ENCODE measurements at places on chromosomes 7 and 10. TPM values are rescaled to one million over a fixed set of nuclear protein-coding genes. Genes with fewer than 3 reads are reported as not detected.

GRCh38 chr7:29109358-29109757 lies 37.0 kb downstream of the CPVL start:
- no peaks in the 10 kb centered on the region for H3K27me3 ChIP-seq
- no peaks in the 10 kb centered on the region for H3K36me3 ChIP-seq
- no peak overlapping the region for H3K4me3 ChIP-seq
- no peaks in the 10 kb centered on the region for H3K4me1 ChIP-seq
- DNase-seq, result no peak

DNA sequence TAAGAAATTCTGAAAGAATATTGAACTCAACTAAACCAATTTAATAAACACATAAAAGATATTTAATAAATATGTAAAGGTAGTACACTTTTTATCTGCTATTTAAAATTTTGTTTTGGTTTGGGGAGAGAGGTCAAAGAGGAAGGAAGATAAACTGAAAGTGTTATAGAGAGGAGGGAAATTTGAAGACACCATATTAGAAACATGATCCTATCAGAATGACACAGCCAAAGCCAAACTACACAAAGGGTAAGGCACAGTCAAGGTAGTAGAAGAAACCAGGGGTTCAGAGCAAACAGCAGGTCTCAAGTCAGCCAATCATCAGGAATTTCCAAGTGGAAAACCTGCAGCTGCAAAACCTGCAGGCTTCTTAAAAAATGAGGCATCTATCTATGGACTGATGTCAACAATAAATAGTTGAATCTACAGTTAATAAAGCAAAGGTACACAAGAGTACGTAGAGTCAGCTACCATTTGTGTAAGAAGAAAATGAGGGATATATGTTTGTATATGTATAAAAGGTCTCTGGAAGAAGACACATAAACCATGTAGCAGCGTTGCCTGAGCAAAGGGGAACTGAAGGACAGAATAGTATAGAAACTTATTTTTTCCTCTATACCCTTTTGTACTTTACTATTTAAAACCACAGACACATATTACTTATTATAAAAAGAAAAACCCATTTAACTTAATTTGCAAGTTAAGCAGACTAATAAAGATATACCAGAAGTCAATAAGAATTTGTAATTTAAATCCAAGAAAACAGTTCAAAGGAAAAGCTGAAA lies 10.0 kb downstream of the ZNF800 start:
- H3K27me3 ChIP-seq, result no peaks in the 10 kb centered on the region
- H3K36me3 ChIP-seq, result peaks cover 30% of the 10 kb centered on the region
- no peak for DNase-seq
- H3K4me3 ChIP-seq, result no peak overlapping the region
- no peak overlapping the region for H3K27ac ChIP-seq
- peaks cover 23% of the 10 kb centered on the region for H3K4me1 ChIP-seq

CD36 gene
- total RNA-seq, result 149 TPM

DNA sequence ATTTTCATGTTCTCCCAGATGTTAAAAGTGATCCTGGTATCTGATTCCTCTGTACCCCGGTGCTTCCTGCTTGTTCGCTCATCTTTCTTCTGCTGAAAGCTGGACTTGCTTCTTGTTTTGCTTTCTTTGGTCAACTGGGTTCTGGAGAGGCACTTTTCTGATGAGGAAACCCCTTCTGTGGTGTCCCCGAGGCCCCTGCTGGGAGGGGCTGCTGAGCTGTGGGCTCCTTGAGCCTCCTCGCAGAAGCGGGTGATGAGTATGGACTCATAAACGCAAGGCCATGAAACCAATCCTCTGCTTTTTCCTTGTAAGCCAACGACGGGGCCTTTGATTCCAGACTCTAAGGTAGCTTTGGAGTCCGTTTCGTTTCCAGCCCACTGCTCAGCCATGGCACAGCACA lies 7.8 kb downstream of the WIPI2 start:
- H3K36me3 ChIP-seq, result peaks cover 8% of the 10 kb centered on the region
- H3K4me3 ChIP-seq, result no peak overlapping the region

- H3K27me3 ChIP-seq, result peaks cover 15% of the 10 kb centered on the region
- no peak overlapping the region for H3K27ac ChIP-seq
- no peaks in the 10 kb centered on the region for H3K36me3 ChIP-seq
- H3K4me3 ChIP-seq, result peak overlapping the region; percentile 4
- no peaks in the 10 kb centered on the region for H3K4me1 ChIP-seq
These were observed 537.9 kb upstream of the FOXK1 start for GRCh38 chr7:4144172-4144701.

DNA sequence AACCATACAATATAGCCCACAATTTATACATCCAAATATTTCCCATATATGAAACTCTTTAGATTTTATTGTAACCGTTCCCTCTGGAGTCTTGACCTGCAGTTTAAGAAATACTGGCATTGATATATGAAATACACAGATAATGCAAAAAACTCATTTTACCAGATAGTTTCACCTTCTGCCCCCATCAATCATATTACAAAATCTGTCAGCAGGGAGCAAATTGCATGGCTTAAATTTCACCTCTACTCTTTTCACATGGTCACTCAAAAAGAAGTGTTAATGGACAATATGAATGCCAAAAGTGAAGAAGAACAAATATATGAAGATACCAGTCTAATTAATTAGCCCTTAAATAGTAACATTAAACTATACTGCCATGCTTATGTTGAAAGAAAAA lies 57.0 kb upstream of the TMEM106B start:
- H3K4me1 ChIP-seq, result no peaks in the 10 kb centered on the region
- no peak for DNase-seq
- H3K4me3 ChIP-seq, result no peak overlapping the region
- no peak overlapping the region for H3K27ac ChIP-seq

ZNF746 gene
- 10.0 TPM for total RNA-seq

GRCh38 chr10:132394201-132394811 lies 2.7 kb upstream of the PWWP2B start:
- no peaks in the 10 kb centered on the region for H3K27me3 ChIP-seq
- H3K4me3 ChIP-seq, result no peak overlapping the region
- peak overlapping the region; percentile 91 for H3K27ac ChIP-seq
- H3K4me1 ChIP-seq, result peaks cover 26% of the 10 kb centered on the region
- no peaks in the 10 kb centered on the region for H3K36me3 ChIP-seq

- no peaks in the 10 kb centered on the region for H3K4me1 ChIP-seq
- no peaks in the 10 kb centered on the region for H3K36me3 ChIP-seq
- no peak for DNase-seq
These were observed 57.8 kb downstream of the HHEX start for GRCh38 chr10:92747600-92747999.

LRRC18 gene
- total RNA-seq, result not detected

- no peaks in the 10 kb centered on the region for H3K36me3 ChIP-seq
- no peaks in the 10 kb centered on the region for H3K27me3 ChIP-seq
- DNase-seq, result no peak
- H3K27ac ChIP-seq, result no peak overlapping the region
- peaks cover 12% of the 10 kb centered on the region for H3K4me1 ChIP-seq
- no peak overlapping the region for H3K4me3 ChIP-seq
These were observed 197.0 kb downstream of the GLRX3 start for GRCh38 chr10:130333185-130333584.

ACBD7 gene
- not detected for total RNA-seq

DNA sequence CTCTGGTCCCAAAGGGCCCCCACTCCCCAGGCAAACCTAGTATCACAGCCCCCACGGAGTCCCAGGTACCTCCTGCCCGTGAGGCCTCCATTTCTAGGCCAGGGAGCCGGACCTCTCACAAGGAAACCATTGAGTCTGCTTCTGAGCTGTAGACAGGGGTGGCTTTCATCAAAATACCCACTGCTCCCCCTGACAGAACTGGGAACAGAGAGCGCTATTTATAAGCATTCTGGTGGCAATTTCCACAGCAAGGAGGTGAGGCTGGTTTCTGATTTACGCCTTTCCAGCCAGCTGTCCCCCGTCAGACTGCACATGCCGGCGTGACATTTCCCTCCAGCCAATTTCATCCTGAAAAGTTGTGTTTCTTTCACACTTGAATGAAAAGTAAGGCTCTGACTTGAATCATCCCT lies 407.5 kb upstream of the PRKCQ start:
- H3K4me3 ChIP-seq, result no peak overlapping the region
- no peak overlapping the region for H3K27ac ChIP-seq
- H3K27me3 ChIP-seq, result peaks cover 2% of the 10 kb centered on the region
- H3K4me1 ChIP-seq, result no peaks in the 10 kb centered on the region

PTPRN2 gene
- 0.48 TPM for total RNA-seq

MYO1G gene
- total RNA-seq, result 0.41 TPM

DNA sequence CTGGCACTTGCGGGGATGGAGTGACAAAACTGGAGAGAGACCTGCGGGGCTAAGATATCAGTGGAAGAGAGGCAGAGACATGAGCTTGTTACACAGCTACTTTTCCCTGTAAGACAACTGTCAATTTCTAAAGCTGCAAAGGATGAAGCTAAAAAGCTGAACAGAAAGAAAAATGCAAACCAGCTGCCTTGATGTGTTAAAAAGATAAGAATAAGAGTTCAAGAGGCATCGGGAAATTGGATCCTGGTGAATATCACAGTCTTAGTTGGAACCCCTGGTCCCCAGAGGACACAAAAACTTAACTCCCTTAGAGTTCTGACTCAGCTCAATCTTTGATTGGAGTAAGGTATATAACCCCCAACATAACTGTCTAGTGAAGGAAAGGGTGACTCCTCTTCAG lies 38.8 kb downstream of the VPS41 start:
- no peak overlapping the region for H3K27ac ChIP-seq
- peaks cover 2% of the 10 kb centered on the region for H3K36me3 ChIP-seq
- no peak for DNase-seq
- H3K4me1 ChIP-seq, result no peaks in the 10 kb centered on the region

- DNase-seq, result no peak
- no peaks in the 10 kb centered on the region for H3K36me3 ChIP-seq
- peaks cover 10% of the 10 kb centered on the region for H3K27me3 ChIP-seq
- no peak overlapping the region for H3K27ac ChIP-seq
These were observed 9.7 kb downstream of the FOXL3 start for GRCh38 chr7:299628-300027.

TMEM130 gene
- not detected for total RNA-seq

DNA sequence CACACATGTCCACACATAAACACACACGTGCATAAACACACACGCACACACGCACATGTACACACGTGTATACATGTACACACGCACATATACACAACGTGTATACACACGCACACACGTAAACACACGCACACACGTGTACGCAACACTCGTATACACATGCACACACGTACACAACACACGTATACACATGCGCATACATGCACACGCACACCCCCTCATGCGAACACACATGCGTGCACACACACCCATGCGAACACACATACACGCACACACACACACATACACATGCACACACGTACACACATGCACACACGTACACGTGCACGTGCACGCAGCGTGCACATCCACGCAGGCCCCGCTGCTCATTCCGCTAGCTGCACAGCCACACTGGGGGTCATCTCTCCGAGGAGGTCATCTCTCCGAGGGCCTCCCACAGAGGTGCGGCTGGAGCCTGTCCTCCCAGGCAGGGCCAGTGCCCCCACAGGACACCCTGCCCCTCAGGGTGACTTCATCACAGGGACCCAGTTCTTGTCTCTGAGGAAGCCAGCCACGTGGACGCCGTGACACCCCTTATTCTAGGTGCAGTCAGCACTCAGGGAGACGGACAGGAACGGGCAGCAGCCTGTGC lies 25.9 kb downstream of the CYP2W1 start:
- H3K4me1 ChIP-seq, result no peaks in the 10 kb centered on the region
- no peak for DNase-seq
- peaks cover 10% of the 10 kb centered on the region for H3K36me3 ChIP-seq
- H3K27ac ChIP-seq, result no peak overlapping the region
- no peak overlapping the region for H3K4me3 ChIP-seq

DNA sequence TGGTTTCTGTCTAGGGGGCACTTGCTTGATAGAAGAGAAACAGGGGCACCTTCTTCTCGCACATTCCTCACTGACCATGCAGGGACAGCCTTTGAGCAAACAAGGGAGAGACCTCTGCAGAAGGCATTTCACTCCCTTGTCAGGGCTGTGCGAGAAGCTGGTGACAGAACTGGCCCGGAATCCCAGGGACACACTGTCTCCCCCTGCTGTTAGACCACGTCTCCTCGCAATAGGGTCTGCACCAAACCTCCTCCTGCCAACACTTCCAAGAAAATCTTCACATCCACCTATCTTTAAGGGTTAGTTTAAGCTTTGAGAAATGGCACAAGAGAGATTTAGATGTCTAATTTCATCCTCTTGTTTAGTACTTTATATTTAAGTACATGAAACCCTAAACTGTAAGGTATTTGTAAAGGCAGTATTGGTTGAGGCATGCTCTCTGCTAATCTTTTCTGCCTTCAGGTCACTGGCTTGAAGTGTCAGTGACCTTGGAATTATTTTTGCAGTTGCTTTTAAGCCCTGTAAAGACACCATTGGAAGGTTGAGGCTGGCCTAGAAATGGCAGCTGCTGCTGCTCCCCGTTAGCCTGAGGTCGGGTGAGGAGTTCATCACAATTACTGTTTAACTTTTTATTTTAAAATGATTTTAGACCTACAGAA lies 37.0 kb downstream of the RBM20 start:
- H3K4me3 ChIP-seq, result peak overlapping the region; percentile 50
- no peaks in the 10 kb centered on the region for H3K36me3 ChIP-seq
- no peaks in the 10 kb centered on the region for H3K27me3 ChIP-seq
- no peak for DNase-seq
- peak overlapping the region; percentile 89 for H3K27ac ChIP-seq
- peaks cover 42% of the 10 kb centered on the region for H3K4me1 ChIP-seq

DNA sequence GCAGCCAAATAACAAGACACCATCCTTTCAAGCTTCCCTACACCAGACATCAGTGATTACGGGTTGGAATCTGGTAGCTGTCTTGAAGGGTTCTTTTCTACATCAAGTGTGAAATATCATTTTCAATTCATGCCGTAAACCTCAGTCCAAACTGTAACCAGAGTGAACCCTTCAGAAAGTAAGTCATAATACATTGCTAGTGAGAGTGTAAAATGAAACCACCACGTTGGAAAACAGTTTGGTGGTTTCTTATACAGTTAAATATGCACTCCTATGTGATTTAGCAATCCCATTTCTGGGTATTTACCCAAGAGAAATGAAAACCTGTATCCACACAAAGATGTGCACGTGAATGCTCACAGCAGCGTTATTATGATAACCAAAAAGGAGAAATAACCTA lies 25.6 kb upstream of the ZC3HAV1L start:
- H3K27ac ChIP-seq, result peak overlapping the region; percentile 37
- no peaks in the 10 kb centered on the region for H3K4me1 ChIP-seq
- H3K4me3 ChIP-seq, result no peak overlapping the region
- no peak for DNase-seq
- peaks cover 45% of the 10 kb centered on the region for H3K36me3 ChIP-seq

Data from psoas muscle (tissue), 8 donors.